CD4-positive, alpha-beta T cell treated with Interleukin-4 for 4 hours (primary cell): ENCODE measurements at places on chromosomes 4 and X.

DNA sequence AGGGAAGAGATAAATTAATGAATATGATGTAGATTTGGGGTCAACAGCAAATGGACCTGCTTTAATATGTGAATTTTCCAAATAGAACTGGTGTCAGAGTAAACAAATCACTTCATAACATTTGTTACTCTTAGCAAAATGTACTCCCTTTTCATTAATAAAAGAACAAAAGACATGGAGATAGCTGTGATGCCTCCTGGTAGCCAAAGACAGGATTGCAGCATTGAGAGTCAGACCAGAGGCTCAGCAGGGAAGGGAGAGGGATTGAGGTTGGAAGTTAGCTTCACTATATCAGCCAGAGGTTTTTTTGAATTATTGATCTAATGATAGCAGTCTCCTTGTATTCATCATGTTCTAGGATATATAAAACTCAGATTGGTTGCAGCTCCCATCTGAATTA is 17.4 kb upstream of the RAB40A start:
- DNase-seq: no peak

DNA sequence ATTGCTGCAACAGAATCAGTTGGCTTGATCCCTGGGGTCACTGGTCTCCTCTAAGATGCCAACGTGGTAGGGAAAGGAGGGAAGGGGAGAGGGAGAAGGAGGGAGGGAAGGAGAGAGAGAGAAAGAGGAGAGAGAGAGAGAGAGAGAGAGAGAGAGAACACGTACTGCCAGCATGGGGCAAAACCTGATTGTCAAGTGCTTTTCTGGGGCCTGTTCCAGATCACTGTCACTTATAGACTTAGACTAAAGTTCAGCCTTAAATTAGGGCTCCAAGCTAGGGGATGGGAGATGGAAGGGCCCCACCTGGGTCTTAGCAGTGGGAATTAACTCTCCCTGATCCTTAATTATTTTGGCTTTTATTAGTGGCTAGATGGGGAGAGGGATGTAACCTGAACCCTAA is 12.9 kb downstream of the SHROOM4 start:
- DNase-seq: no peak

GRCh38 chrX:103157496-103158316 is 57.2 kb upstream of the BEX4 start:
- DNase-seq: peak; percentile 20

DNA sequence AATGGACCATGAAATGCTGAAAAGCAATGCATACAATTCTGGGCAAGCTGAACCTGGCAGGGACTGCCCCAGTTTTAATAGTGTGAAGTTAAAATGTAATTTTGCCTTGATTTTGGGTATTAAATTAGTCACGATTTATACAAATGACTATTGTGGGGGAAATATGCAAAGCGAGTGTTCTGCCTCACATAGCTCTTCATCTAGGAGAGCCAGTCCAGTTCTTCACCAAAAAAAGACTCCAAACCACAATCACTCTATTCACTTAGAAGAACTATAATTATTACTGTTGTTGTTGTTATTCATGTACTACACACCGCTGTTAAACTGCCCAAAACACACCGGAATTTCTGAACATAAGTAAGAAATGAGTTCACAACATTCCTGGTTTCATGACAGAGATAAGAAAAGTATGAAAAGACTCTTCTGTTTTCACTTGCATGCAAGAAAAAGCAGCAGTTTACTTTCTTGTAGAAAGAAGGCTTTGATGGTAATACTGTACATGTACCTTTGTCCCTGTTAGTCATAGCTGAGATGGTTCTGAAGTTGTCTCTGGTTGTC is 101.9 kb downstream of the QRFPR start:
- DNase-seq: no peak

DNA sequence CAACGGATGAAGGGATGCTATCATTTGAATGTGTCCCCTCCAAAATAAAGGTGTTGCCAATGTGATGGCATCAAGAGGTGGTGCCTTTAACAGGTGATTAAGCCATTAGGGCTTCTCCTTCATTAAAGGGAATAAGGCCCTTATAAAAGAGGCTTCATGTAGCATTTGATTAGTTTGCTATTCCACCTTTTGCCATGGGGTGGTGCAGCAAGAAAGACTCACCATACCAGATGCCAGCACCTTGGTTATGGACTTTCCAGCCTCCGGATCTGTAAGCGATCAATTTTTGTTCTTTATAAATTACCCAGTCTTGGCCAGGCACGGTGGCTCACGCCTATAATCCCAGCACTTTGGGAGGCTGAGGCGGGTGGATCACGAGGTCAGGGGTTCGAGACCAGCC is 7.9 kb upstream of the SLC25A43 start:
- DNase-seq: no peak

DNA sequence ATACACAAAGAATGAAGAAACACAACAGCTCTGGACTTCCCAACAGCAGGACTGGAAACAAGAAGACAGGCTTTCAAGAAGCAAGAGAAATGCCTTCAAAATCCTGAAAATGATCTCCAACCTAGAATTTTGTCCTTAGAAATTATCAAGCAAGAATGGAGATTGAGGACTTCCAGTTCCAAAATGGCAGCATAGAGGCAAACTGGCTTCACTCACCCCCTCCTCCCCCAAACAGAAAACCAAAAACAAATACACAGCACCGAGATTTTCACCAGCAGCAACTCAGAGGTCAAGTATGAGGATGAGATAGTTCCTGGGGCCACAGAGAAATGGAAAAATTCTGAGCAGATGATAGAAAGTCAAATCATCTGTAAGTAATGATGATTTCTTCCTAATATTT is 40.5 kb upstream of the LRBA start:
- no peak for DNase-seq

DNA sequence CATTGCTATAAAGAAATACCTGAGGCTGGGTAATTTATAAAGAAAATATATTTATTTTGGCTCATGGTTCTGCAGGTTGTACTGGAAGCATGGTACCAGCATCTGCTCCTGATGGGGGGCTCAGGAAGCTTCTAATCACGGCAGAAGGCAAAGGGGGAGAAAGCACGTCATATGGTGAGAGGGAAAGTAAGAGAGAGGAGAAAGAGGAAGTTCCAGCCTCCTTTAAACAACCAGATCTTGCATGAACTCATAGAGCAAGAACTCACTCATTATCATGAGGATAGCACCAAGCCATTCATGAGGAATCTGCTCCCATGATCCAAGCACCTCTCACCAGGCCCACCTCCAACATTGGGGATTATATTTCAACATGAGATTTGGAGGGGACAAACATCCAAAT is 125.0 kb upstream of the GRPR start:
- no peak for DNase-seq

- DNase-seq: no peak
These were observed 268.6 kb upstream of the PCDH18 start for GRCh38 chr4:137800861-137801260.
